RKO (cell line): ENCODE measurements at places on chromosomes 3 and 15.

- DNase-seq: no peak
These were observed 132.3 kb downstream of the STAC start for GRCh38 chr3:36512555-36512954.

GRCh38 chr3:53510508-53510907, 16.1 kb downstream of the CACNA1D start:
- DNase-seq: no peak

GRCh38 chr3:31743331-31744089, 210.8 kb downstream of the STT3B start:
- no peak for DNase-seq

- no peak for DNase-seq
These were observed 6.6 kb downstream of the KLF15 start for GRCh38 chr3:126350502-126351085.
